Activated T-helper 1 cell treated with anti-CD3 and anti-CD28 coated beads, Interleukin-2, amount 50 U/mL, for 16 hours (primary cell): ENCODE measurements at places on chromosomes 3 and 15.

DNA sequence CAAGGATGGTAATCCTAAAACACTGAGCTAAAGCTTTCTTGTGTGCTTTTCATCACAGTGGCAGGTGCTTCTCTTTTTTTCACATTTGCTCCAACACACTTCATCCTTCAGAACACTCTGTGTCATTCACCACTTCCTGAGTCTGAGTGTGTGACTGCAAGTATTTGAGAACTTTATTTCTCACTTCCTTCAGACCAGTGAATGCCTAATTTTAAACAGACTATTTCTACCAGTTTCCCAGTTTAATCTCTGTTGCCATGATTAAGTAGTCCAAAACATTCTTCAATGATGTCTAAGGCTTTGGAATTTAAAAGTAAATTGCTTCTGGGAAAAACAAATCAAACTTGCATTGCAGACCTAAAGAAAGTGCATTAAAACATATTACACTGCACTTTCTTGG is 541.2 kb downstream of the RBMS3 start:
- no peak for DNase-seq

- DNase-seq = no peak
Measured at GRCh38 chr3:49781415-49782199, 4.7 kb downstream of the IP6K1 start.

- DNase-seq = no peak
Measured at GRCh38 chr3:184155644-184156521, 706 bp downstream of the DVL3 start.

GRCh38 chr15:32643907-32644445 is 2.5 kb downstream of the SCG5 start:
- no peak for DNase-seq

DNA sequence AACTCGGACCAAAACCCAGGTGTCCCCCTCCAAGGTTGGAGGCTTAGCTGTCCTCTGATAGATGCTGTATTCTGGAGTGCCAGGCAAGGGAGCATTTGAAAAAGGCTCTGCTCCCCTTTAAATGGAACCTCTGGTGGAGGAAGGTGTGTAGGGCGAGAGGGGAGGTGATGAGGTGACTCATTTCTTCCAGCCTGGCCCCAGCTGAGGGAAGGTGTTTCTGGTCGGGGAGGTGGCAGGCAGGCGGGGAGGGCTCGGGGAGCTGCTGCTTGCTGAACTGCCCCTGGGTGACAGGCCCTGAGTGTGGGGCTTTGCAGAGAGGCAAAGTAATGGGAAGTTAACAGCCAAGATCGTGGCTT is 18.8 kb downstream of the PSTPIP1 start:
- DNase-seq = peak; percentile 77

GRCh38 chr3:153385343-153385742 is 223.3 kb downstream of the RAP2B start:
- no peak for DNase-seq

DNA sequence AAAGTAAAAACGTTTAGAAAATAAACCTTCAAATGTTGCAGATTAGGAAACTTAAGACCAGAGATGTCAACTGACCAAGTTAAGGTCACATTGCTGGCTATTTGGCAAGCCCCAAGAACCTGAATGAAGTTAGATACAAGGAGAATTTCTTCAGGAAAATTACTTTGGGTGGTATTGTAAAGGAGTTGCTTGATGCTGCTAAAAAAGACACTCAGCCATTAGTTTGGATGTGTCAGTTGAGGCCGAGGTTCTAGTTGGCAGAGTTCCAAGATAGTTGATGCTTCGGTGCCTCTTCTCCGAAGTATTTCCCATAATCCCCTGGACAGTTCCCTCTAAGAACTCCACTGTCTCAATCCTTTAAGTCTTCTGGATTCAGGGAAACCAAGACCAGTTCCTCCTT is 24.3 kb downstream of the SIAH2 start:
- DNase-seq = no peak

GRCh38 chr3:52820736-52821135 is 9.7 kb downstream of the ITIH4 start:
- no peak for DNase-seq

DNA sequence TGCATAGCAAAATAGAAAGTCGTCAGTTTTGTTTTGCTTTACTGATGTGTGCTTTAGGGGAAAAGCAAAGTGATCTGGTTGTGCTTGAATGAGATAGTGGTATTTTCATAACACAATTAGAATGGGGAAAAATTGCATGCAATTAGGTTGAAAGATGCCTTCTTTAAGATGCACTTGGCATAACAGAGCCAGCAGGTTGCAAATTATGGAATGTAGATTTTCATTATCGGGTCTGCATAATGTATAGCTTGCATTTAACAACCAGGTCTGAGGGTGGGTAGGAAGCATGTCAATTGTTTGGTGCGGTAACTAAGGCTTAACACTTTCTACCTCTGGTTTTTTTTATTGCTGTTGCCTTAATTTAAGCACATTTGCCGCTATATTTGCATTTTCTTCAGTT is 370.7 kb upstream of the MCTP2 start:
- no peak for DNase-seq

DNA sequence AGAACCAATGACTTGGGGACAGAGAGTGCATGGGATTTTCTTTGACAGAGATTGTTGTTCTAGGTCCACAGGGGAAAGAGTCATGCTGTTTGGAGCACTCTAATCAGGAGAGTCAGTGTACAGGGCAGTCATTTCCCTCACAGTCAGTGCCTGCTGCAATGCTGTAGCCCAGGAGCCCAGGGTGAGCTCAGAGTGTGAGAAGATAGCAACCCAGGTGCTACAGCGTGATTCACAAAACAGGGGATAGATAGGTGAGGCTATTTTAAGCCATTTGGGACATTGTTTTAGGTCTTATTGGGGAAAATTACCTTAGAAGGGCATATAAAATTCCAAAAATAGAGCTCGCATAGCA is 37.3 kb downstream of the LNP1 start:
- DNase-seq = no peak
